Caco-2 (cell line): ENCODE measurements at places on chromosomes 3 and 15. TPM values are rescaled to one million over a fixed set of nuclear protein-coding genes. Genes with fewer than 3 reads are reported as not detected.

GRAMD2A gene
- 1.2 and 2.0 TPM in 2 replicates for total RNA-seq

UCN2 gene
- 0.54 TPM in 1 of 2 replicates, not detected in the other for total RNA-seq

PLSCR2 gene
- not detected in 2 replicates for total RNA-seq

RPL22L1 gene
- 31.1 and 37.7 TPM in 2 replicates for total RNA-seq

DNA sequence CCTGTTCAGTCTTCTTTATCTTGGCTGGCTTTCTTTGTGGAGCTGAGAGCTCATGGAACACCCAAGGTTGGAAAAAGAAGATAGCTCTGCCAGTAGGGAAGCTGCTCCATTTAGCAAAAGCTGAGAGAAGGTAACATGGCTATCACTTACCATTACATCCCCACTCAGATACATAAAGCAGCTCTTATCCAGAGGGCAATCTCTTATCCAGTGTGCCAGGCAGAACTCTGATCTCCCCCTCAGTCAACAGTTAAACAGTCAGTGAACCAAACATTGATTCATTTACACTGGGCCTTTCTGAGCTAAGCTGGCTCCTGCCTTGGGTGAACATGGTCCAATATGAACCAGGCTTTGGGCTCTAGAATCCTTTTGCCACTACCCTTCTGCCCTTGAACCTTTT, 624.2 kb downstream of the NTRK3 start:
- peaks cover 11% of the 10 kb centered on the region for H3K4me1 ChIP-seq
- H3K36me3 ChIP-seq, result no peaks in the 10 kb centered on the region
- no peak for DNase-seq
- no peak overlapping the region for H3K27ac ChIP-seq

GRCh38 chr3:25448750-25449692, 21.0 kb downstream of the RARB start:
- H3K4me3 ChIP-seq, result no peak overlapping the region
- DNase-seq, result no peak
- H3K27ac ChIP-seq, result no peak overlapping the region
- H3K36me3 ChIP-seq, result no peaks in the 10 kb centered on the region
- H3K4me1 ChIP-seq, result peaks cover 8% of the 10 kb centered on the region

DNA sequence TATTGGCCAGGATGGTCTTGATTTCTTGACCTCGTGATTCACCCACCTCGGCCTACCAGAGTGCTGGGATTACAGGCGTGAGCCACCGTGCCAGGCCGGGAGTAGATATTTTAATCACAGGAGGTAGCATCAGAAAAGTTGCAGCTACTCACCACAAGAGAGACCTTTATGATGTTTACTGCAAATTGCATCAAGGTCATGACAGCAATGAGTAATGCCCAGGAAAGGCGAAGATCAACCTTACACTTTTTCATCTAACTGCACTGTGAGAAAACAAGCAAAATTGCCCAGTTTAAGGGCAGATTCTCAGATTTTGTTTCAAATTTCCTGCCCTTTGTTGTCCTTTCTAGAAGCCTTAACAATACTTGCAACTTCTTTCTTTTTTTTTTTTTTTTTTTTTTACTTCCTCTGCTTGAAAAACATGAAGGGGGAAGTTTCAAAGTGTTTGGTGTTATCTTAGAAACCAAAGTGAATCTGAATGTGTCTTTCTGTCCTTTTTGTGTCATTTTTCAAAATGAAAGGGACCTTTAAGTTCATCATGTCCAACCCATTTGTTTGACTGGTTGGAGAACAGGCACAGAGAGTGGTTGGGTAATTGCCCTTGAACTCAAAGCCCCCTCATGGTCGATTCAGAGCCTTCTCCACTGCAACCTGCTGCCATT, 25.0 kb downstream of the TGFBR2 start:
- H3K4me3 ChIP-seq, result no peak overlapping the region
- no peaks in the 10 kb centered on the region; the same call in 1 of the 2 replicates for H3K36me3 ChIP-seq
- no peaks in the 10 kb centered on the region for H3K27me3 ChIP-seq
- peak overlapping the region; percentile 53 for H3K27ac ChIP-seq

GRCh38 chr3:34727700-34728099, 911.6 kb upstream of the ARPP21 start:
- H3K4me3 ChIP-seq, result no peak overlapping the region
- peaks cover 8% of the 10 kb centered on the region; the same call in 1 of the 2 replicates for H3K4me1 ChIP-seq
- no peak overlapping the region for H3K27ac ChIP-seq
- no peak for DNase-seq
- H3K36me3 ChIP-seq, result no peaks in the 10 kb centered on the region

DNA sequence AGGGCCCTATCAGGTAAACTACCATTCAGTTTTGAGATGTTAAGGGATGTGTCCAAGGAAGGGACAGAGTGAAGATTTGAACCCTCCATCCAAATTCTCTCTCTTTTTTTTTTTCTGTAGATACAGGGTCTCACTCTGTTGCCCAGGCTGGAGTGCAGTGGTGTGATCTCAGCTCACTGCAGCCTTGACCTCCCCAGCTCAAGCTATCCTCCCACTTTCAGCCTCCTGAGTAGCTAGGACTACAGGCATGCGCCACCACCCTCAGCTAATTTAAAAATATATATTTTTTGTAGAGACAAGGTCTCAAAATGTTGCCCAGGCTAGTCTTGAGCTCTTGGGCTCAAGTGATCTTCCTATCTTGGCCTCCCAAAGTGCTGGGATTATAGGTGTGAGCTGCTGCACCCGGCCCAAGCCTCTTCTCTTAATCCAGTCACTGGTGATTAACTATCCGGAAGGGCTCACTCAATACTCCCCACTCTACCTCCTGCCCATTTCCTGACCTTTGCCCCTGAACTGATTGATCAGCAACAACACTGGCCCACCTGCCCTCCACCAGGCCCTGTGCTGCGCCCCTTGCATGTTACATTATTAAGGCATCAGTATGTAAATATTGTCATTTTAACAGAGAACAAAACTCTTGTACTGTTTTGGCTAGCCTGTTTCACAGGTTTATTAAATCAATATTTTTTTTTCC, 164.7 kb downstream of the CTNNB1 start:
- H3K4me1 ChIP-seq, result no peaks in the 10 kb centered on the region
- no peaks in the 10 kb centered on the region for H3K27me3 ChIP-seq
- no peaks in the 10 kb centered on the region for H3K36me3 ChIP-seq
- no peak overlapping the region for H3K27ac ChIP-seq

- DNase-seq, result no peak
- no peak overlapping the region for H3K4me3 ChIP-seq
- H3K4me1 ChIP-seq, result peaks cover under 1% of the 10 kb centered on the region; the same call in 1 of the 2 replicates
Observed at GRCh38 chr3:37492977-37493471, 318.6 kb upstream of the LRRFIP2 start.

DNA sequence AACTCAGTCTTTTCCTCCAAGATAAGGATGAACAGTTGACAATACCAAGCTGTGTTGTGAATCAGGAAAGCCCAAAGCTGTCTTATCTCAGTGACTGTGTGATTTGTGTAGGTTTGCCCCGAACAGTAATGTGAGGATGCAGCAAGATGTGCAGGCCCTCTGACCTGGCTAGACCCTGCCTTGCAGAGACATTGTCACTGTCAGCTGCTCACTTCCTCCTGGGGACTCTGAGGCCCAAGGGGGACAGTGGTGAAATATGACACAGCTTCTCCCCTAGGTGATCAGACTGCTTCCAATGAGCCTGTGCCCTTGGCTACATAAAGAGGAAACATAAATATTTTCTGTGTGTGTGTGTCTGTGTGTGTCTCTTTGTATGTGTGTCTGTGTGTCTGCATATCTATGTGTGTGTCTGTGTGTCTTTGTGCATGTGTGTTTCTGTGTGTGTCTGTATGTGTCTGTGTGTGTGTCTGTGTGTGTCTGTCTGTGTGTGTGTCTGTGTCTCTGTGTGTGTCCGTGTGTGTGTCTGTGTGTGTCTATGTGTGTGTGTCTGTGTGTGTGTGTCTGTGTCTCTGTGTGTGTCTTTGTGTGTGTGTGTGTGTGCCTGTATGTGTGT, 21.7 kb downstream of the LRRK1 start:
- H3K36me3 ChIP-seq, result no peaks in the 10 kb centered on the region
- no peak for DNase-seq
- no peaks in the 10 kb centered on the region for H3K4me1 ChIP-seq
- no peak overlapping the region for H3K4me3 ChIP-seq

- no peaks in the 10 kb centered on the region for H3K27me3 ChIP-seq
- H3K36me3 ChIP-seq, result no peaks in the 10 kb centered on the region
- no peak for DNase-seq
- no peak overlapping the region for H3K4me3 ChIP-seq
- no peaks in the 10 kb centered on the region for H3K4me1 ChIP-seq
- H3K27ac ChIP-seq, result no peak overlapping the region
Observed at GRCh38 chr15:29071882-29072273, 186.1 kb downstream of the APBA2 start.

DNA sequence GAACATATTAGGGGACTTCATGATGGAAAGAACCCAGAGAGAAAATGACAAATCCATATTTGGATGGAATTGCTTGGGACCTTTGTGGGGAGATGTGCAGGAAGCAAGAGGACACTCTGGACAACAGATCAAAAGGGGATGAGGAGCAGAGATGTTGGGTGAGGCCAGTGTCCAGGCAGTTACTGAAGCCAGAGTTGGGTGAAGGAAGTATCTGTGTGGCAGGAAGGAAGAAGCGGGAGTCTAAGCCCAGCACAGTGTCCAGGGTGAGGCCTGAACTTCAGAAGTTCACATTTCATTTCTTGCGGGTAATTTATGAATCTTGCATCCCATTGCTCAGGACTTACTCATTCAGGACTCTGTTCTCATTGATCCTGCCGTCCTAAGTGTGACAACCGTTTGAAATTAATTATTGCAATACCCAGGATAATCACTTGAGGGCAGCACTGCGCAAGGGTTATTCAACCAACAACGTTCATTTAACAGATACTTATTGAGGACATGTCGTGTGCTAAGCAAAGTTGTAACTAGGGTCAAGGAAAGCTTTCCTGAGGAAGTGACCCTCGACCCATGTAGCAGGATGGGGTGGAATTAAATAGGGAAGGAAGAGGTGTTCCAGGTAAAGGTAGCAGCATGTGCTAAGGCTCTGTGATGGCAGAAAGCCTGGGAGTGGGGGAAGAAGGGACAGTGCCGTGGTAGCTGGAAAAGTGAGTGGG, 61.3 kb upstream of the CMTM8 start:
- no peaks in the 10 kb centered on the region for H3K27me3 ChIP-seq
- no peaks in the 10 kb centered on the region for H3K36me3 ChIP-seq
- H3K27ac ChIP-seq, result peak overlapping the region; percentile 5
- DNase-seq, result peak; percentile 83

DNA sequence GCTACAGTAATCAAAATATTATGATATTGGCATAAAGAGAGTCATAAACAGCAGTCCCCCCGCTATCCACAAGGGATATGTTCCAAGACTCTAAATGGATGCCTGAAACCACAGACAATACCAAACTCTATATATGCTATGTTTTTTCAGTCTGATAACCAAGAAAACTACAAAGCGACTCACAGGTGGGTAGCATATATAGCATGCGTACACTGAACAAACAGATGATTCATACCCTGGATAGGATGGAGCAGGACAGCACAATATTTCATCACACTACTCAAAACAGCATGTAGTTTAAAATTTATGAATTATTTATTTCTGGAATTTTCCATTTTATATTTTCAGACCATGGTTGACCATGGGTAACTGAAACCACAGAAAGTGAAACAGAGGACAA, 87.0 kb upstream of the PPP2R3A start:
- no peak overlapping the region for H3K27ac ChIP-seq
- no peaks in the 10 kb centered on the region; the same call in 1 of the 2 replicates for H3K27me3 ChIP-seq
- no peaks in the 10 kb centered on the region for H3K36me3 ChIP-seq
- H3K4me3 ChIP-seq, result no peak overlapping the region
- H3K4me1 ChIP-seq, result no peaks in the 10 kb centered on the region
- no peak for DNase-seq

DNA sequence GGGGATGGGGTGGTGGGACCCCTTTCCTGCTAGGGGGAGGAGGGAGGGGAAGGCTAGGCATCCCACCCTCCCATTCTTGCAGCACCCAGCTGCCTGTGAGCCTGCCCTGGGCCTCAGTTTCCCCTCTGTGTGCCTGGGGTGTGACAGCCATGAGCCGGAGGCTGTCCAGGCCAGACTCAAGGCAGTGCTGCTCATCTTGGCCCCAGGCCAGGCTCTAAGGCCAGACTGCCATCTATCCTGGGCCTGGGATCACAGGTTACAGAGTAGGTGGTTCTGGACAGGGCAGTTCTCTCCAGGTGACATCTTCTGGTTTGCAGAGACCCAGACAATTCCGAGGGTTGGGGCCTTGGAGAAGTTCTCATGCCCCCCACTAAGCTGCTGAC, 3.3 kb upstream of the VILL start:
- H3K4me3 ChIP-seq, result no peak overlapping the region
- H3K4me1 ChIP-seq, result peaks cover 81% of the 10 kb centered on the region
- no peaks in the 10 kb centered on the region for H3K27me3 ChIP-seq
- no peaks in the 10 kb centered on the region for H3K36me3 ChIP-seq
- no peak for DNase-seq

- no peak for DNase-seq
- no peak overlapping the region for H3K27ac ChIP-seq
- no peaks in the 10 kb centered on the region for H3K27me3 ChIP-seq
- no peak overlapping the region for H3K4me3 ChIP-seq
Observed at GRCh38 chr15:100309109-100310040, 32.4 kb downstream of the ADAMTS17 start.

GRCh38 chr15:54979964-54980363, 216.8 kb downstream of the RSL24D1 start:
- no peak for DNase-seq
- no peak overlapping the region for H3K4me3 ChIP-seq
- no peak overlapping the region for H3K27ac ChIP-seq
- no peaks in the 10 kb centered on the region for H3K36me3 ChIP-seq

DNA sequence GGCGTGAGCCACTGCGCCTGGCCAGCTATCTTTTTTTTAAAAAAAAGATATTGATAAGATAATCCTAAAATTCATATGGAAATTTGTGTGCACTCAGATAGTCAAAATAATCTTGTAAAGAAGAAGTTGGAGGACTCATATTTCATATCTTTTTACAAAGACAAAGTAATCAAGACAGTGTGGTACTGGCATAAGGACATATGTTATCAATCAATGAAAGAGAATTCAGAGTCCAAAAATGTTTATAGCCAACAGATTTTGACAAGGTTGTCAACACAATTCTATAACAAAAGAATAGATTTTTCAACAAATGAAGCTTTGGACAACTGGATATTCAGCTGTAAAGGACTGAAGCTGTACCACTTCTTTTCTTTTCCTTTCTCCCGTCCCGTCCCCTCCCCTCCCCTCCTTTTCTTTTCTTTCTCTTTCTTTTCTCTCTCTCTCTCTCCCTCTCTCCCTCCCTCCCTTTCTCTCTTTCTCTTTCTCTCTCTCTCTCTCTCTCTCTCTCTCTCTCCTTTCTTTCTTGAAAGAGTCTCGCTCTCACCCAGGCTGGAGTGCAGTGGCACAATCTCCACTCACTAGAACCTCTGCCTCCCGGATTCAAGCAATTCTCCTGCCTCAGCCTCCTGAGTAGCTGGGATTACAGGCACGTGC, 126.8 kb downstream of the GSK3B start:
- H3K36me3 ChIP-seq, result no peaks in the 10 kb centered on the region
- no peak overlapping the region for H3K4me3 ChIP-seq
- peaks cover 3% of the 10 kb centered on the region; the same call in 1 of the 2 replicates for H3K4me1 ChIP-seq
- no peak overlapping the region for H3K27ac ChIP-seq
